Hindlimb muscle (tissue), 1 donor: ENCODE measurements at places on chromosomes 3 and 15.

GRCh38 chr3:13335059-13335458 lies 85.1 kb downstream of the NUP210 start:
- DNase-seq: no peak

GRCh38 chr15:67085818-67086636 lies 20.6 kb downstream of the SMAD3 start:
- DNase-seq: no peak

DNA sequence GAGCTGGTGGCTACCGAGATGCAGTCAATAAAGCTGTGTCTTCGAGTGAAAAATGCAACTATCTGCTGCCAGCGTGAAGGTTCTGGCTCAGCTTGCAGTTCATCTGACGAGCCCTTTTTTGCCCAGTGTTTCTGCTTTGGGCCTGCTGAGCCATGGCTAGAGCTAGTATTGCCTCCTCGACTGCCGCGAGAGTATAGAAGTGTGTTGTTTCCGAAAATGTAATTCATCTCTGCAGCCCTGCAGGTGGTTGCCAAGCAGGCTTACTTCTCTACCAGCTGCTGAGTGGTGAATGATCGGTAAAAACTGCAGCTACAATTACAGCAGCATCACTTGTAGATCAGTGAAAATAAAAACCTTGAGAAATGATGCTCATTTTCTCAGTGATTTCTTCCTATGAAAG lies 114.8 kb downstream of the DLG1 start:
- DNase-seq: no peak

DNA sequence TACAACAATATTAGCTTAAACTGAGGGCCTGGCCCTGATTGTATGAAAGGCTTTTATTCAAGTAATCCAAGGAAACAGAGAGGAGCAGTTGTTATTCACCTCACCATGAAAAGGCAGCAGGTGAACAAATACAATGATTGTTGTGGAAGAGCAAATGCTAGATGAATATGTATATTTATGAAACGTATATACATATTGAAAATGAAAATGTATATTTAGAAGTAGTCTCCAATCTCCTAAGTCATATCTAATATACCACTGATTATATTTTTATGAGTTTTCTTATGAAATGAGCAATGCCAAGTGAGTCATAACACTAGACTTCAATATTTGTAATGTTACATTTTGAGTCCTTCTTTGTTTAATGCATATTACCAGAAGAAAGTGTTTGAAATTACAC lies 116.2 kb upstream of the KCNMB2 start:
- DNase-seq: no peak

DNA sequence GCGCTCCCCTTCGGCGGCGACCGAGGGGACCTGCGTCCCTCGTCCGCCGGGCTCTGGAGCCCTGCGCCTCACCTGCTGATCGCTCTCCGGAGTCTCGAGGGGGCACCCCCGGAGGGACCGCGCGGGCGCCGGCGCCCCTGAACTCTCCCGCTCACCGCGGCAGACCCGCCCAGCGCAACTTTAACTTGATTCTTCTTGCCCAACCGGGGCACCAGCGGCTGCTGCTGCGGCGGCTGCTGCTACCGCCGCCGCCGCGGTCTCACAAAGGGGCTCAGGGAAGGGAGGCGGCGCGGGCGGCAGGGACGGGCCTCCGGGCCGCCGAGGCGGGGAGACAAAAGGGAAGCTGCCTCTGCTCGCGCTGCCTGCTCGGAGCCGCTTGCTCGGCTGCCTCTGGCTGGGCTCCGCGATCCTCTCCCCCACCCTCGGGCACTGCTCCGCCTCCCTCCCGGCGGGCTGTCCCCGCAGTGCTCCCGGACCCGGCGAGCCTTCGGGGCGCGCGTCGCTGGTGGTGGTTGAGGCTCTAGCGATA lies at the start of gene PPM1L:
Gene PPM1L (plus strand): TSS at position 456 of the 529 bp plus-strand sequence.
- peak; percentile 30 for DNase-seq

GRCh38 chr3:9951962-9952805 lies at the start of gene PRRT3:
Gene PRRT3 (minus strand): TSS chr3:9952408. CDS start chr3:9950115, 2,293 bp downstream.
- DNase-seq: no peak

DNA sequence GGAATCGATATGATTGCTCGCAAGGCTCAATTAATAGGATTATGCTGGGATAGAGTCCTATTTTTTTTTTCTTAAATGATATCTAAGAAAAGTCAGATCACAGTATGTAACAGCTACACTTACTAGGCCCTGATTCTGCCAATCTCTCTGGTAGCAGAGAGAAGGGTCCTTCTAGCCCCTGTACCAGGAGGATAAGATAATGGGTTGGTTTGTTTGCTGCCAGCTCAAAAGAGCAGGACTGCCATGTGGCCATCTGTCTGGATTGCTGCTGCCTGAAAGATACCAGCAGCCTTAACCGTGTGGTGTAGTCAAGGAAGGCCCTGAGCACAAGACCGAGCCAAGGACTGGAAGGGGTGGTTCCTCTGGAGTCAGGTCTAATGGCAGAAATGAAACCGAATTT lies 236.4 kb downstream of the KLF13 start:
- no peak for DNase-seq

DNA sequence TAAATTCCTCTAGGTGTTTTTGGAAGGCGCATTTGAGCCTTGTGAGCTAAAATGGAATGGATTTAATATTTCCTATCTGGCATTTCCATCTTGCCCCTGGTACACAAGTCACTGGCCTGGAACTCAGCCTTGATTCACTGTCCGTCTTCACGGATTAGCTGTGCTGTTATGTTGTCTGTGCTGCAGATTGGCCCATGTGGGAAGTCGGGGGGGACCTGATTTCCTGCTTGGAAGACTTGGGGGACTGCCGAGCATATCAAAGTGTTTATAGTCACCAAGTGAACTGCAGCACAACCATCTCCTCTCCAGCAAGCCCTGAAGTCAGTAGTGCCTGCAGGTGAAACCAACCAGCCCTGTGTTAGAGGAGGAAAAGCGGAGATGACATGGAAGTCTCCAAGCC lies 12.2 kb downstream of the GHRL start:
- no peak for DNase-seq

GRCh38 chr3:15528854-15529537 lies 7.5 kb upstream of the COLQ start:
- DNase-seq: no peak

DNA sequence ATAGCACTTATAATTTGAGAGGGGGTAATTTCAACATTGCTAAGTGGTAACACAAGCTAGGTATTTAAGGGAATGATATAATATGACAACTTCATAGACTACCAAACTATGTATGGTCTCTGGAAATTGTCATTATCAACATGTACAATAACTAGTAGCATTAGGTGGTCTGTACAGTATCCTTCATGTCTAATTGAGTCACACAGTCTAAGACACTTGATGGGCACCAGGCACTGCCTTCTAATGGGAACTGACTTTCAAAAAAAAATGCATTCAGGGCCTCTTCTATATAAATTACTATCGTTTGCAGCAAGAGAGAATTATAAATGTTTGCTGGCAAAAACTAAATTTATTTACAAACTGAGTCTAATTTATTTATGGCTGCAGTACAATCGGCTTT lies 271.8 kb downstream of the MECOM start:
- DNase-seq: no peak

DNA sequence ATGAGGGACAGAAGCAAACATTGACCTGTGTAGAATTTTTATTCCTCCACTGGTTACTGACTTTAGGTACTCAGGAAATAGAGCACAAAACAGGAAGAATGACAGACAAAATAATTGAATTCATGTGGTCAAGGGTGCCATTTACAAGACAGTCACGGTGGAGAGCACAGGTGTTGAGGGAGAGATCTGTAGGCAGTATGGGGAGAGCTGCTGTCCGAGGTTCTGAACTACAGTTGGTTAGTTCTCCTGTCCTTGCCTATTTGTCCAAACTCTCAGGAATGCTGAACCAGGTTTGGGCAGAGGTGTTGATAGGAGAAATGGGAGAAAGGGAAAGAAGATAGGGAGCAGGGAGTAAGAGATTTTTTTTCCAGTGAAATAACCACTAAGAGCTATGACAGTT lies 178.5 kb upstream of the ZBTB20 start:
- peak; percentile 22 for DNase-seq

GRCh38 chr3:161854232-161854771 lies 357.7 kb downstream of the OTOL1 start:
- no peak for DNase-seq

DNA sequence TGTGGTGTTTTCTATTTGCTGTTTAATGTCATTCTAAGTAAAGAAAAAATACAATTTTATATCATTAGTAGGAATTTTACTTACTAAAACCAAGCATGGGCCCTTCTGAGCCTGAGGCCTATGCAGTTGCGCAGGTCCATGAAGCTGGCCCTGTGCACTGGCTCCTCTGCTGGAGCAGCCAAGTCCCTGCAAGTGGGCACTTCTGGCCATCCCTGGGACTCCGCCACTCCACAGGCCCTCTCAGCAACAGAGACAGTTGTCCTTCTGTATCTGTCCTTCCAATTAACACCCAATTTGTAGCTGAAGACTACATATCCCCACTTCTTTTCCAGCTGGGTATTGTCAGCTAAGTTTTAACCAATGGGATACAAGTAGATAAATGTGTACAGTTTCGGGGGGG lies 49.9 kb upstream of the RYK start:
- DNase-seq: no peak

GRCh38 chr15:40830884-40831283 lies 2.4 kb upstream of the PPP1R14D start:
- DNase-seq: no peak
